T-helper 2 cell treated with Interferon-gamma antibody and Interleukin-4, amounts not matched to agents 5 μg/mL and 100 μg/mL, for 36 hours (primary cell): ENCODE measurements at places on chromosomes 7 and 10.

GRCh38 chr10:52915391-52915790, 142.8 kb upstream of the MBL2 start:
- DNase-seq, result no peak

- no peak for DNase-seq
Observed at GRCh38 chr10:102473445-102474331, 22.3 kb upstream of the C10orf95 start.

DNA sequence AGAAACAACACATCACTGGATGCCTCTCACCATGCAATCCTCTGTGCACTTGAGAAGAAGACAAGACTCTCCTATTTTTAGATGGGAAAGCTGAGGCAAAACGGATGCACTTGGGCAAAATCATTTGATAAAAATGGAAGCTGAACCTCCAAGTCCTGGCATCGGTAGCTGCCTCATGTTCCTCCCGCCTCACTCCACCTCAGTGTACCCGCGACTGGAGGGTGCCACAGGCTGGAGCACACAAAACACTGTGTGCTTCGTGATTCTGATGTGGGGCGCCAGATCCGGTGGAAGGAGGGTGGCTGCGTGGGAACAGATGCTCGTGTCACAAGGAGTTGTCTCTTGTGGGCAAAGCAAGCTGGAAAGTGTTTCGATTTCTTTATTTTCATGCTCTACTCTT, 41.3 kb downstream of the TAS2R41 start:
- no peak for DNase-seq

DNA sequence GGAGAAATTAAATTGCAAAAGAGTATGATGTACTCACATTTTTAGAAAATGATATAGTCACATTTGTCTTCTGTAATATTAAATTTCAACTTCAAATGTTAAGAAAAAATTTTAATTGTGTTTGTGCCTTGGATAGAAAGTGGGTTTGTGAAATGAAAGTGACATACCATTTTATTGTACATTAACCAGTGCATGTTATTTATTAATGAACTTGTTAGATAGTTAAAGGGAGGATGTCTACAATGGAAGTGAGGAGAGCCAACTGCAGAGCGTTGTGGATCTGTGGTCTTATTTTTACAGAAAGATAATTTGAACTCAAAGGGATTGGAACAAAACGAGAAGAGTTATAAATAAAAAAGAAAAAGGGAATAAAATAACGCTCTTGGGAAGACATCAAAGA, 291.7 kb downstream of the ARL4A start:
- DNase-seq, result no peak
